Kidney glomerular epithelial cell (primary cell): ENCODE measurements at places on chromosomes 2 and 18.
A peak's percentile ranks its signal among the peaks of the same experiment; 100 is the strongest.

- DNase-seq = no peak
These were observed 4.5 kb downstream of the IDH1 start for GRCh38 chr2:208250388-208250787.

DNA sequence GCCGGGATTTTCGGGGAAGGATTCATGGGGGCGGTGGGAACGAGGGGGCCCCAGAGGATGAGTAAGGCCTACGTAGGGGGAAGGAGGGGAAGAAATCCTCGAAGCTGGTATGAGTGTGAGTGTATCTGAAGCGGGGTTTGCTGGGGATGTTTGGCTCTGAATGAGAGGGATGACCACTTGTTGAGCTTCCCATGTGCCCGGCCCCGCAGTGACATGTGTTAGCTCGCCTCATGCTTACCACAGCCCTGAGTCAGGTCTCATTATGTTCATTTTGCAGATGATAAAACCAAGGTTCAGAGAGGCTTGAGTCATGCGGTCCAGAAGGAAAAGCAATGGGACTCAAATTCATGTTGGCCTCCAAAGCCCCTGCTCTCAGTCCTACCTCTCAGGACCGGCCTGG, 214.7 kb downstream of the BCL2 start:
- DNase-seq = no peak

DNA sequence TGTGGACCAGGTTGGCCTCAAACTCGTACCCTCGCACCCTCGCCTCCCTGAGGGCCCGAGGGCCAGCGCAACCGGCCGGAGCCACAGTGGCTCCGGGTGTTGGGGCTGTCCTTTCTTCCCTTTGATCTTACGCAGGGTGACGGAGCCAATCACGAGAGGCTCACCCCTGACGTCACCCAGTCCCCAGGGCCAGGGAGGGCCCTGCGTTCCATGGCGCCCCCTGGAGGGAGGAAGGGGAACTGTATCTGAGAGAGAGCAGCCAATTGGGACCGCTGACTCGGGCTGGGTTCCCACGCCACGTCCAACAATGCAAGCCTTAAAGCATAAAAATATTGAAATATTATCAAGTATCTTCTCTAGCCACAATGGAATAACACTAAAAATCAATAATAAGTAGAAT, 432.8 kb upstream of the LRRTM4 start:
- DNase-seq = no peak

- no peak for DNase-seq
These were observed 89.8 kb upstream of the MBOAT2 start for GRCh38 chr2:9093324-9093723.

DNA sequence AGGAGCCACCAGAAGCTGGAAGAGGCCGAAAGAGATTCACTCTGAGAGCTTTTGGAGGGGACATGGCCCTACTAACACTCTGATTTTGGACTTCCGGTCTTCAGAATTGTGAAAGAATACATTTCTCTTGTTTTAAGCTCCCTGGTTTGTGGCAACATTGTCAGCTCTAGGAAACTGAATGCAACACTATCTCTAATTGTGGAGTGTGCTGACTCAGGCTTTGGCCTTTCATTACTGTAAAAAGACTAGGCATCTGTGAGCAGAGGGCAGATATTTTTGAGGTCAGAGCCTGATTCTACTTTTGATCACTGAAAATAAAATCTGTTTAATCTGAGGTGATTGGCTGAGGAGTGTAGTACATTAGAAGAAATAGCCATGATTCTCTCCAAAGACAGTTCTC, 185.4 kb upstream of the FAM98A start:
- DNase-seq = no peak

DNA sequence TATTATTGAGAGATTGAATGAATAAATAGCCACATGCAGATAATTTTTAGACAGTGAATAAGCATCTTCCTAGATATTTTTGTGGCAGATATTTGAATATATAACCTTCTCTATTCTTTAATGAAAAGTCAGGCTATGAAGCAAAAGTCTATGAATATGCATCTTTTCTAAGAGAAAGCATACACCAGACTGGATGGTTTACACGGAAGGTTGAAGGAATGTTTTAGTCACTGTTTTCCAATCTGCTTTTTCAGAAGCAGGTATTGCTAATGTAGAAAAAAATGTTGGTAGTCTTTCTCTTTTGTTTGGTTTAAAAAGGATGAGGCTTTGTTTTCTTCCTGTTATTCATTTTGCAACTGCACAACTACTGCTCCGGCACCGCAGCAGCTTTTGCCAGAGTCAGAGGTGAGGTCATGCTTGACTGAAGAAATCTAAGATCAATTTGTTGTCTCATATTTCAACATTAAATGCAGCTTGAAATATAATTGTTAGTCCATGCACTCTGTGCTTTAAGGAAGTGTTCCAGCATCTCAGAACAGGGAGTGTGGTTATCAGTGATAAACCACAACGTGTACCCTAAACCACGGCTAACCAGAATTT, 1540.8 kb upstream of the PIK3C3 start:
- no peak for DNase-seq

DNA sequence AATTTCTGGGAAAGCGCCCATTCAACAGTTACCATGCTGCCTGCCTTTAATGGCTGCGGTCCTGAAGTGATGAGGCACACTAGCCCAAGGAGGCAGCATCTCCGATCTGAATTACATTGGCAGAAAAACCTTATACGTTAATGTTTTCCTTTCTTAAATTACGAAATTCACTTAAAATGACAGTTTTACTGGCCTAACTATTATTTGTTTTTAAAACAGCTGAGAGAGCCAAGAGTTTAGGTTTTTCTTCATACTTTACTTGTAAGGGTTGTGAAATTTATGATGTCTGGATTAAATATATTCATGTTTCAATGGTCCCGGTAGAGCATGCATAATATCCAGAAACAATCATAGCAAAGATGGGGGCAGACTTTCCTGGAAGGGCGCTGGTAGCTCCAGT, 115.2 kb upstream of the REV1 start:
- no peak for DNase-seq

- no peak for DNase-seq
These were observed 269.8 kb downstream of the TNS1 start for GRCh38 chr2:217732992-217733391.

GRCh38 chr2:102439065-102439695, 16.2 kb downstream of the IL18RAP start:
- DNase-seq = peak; percentile 88

- no peak for DNase-seq
These were observed 3.3 kb downstream of the PTGR3 start for GRCh38 chr18:75205514-75206132.

- no peak for DNase-seq
These were observed 7.6 kb downstream of the GPATCH11 start for GRCh38 chr2:37091873-37092272.

DNA sequence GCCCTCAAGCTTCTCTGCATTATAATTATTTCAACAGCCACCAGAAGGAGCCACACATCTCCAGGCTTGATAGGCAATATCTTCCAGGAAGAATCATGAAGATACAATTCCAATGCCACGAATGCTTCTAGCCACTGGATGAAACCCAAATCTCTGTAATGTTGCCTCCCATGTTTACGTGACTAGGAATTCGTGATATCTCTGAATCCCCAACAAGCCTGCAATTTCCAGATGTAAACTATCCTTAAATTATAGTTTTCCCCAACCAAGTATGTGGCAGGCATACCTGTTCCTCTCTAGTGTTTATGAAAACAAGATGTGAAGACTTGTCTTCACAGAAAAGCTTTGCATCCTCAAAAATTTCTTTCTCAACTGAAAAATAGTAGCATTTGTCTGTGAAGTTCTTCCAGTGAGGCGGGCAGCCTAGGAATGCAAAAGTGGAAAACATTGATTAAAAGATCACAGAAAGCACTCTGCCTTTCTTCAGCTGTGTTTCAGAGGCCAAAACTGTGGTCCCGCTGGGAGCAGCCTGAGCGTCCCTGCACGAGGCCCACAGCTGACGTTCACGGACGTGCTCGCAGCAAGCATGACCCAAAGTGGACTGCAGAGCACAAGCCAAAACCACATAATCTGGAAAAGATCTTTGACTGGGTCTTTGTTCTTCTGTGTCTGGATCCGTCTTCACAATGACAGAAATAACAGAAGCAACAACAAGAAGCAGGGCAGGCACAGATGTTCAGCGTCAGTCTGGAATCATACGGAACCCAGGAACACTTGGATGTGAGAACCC, 65.1 kb upstream of the THOC1 start:
- no peak for DNase-seq

DNA sequence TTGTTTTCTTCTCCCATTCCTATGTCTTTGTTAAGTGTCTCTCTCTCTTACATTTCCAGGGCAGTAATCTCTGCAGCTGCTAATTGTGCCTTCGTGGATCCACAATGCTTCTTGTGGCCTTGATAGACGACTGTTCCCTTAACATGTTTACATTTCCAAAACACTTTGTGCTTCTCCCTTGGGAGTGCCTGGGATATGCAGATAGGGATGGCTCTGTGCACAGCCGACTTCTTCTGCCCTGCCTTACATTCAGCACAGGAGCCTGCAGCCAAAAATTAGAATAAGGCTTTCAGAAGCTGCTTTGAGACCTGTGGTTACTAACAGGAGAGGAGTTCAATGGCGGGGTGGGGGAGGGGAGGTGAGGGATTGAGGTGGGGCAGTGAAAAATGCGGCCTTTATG, 328.9 kb downstream of the TDRD15 start:
- DNase-seq = no peak

DNA sequence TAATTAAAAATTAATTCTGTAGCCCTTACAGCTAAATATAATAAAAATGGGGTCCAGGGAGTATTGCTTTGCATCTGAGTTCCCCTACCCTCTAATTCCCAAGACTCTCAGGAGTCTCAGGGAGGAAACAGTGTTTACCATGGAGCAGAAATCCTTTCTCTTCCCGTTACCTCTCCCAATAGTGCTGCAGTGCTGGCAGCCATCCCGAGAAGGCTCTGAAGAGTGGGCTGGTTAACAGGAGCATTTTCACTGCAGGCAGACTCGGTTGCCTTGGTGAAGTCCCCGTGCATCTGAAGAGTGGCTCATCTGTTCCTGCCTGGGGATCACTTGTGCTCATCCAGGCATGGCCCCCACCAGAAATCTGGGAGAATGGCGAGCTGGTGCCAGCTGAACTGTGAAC, 41.8 kb upstream of the TMEM178A start:
- DNase-seq = no peak
